ENCODE measurements at places on chromosomes 3 and 15.

DNA sequence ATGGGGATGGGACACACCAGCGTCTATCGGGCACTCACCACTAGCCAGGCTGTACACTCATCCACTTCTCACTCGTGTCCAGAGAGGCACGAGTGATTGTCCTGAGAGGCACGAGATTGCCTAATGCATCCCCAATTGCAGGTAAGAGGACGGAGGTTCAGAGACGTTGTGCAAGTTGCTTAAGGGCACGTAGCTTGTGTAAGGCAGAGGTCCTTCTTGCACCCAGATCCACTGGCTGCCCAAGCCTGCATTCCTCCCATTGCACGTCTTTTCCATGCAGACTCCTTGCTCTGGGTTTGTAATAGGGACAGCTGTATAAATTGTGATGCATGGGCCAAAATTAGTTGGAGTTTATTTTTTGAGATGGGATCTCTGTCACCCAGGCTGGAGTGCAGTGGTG lies 264.3 kb downstream of the PLCL2 start:
- no peak for DNase-seq

DNA sequence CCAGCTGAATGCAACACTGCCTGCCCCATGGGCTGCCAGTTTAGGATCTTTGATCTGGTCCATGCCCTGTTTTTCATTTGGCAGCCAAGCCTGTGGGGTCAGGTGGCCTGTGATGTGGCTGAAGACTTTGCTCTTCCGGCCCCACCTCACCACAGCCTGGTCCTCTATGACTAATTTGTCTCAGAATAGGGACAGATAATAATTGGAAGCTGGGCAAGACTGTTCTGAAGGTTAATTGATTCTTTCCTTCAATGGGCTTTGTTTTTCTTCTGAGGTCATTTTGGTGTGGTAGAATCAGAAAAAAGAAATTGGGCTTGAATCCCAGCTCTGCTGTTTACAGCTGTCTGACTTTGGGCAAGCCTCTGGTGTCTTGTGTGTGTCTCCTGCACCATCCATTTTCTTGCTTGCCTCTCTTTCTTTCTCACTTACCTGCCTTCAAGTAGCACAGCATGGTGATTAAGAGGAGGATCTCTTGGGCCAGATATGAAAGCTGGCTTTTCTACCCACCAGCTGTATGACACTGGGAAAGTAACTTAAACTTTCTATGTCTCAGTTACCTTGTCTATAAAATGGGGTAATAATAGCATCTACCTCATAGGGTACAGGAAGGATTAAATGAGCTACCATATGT lies 24.2 kb downstream of the ABHD2 start:
- no peak for DNase-seq

DNA sequence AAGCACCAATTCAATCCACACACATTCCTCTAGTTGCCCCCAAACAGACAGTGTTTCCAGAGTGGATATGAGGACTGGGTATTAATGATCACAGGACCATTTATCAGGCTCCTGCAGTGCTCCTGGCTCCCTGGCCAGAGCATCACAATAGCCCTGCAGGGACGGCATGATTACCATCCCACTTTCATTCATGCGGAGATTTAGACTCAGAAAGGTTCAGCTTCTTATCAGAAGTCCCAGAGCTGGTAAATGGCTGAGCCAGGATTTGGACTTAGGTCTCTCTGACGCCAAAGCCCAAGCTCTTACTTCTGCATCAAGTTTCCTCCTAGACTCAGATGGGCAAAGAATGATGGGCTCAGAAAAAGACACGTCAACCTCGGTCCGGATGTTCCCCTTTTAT lies 2.9 kb upstream of the EPHB3 start:
- no peak for DNase-seq

GRCh38 chr3:15754047-15754446 lies 43.7 kb downstream of the ANKRD28 start:
- DNase-seq: no peak

GRCh38 chr15:23503980-23504379 lies 56.9 kb upstream of the GOLGA6L2 start:
- no peak for DNase-seq

DNA sequence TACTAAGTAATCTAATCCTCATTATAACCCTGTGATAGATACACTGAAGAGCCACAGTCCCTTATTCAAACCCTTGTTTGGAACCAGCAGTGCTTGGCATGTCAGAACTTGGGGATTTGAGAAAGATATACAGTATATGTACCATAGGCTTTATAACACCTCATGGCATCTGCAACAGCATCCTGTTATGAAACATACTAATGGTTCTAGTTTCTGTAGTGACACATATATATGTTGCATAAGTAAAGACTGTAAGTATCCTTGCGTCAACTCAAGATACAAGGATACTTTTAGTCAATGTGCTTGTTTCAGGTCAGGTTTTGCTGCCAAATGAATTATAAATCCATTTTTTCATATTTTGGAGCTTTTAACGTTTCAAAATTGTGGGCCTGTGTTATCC lies 58.5 kb downstream of the CCNL1 start:
- DNase-seq: no peak
